Thymus (tissue), 14 donors: ENCODE measurements at places on chromosomes 6 and 20.

DNA sequence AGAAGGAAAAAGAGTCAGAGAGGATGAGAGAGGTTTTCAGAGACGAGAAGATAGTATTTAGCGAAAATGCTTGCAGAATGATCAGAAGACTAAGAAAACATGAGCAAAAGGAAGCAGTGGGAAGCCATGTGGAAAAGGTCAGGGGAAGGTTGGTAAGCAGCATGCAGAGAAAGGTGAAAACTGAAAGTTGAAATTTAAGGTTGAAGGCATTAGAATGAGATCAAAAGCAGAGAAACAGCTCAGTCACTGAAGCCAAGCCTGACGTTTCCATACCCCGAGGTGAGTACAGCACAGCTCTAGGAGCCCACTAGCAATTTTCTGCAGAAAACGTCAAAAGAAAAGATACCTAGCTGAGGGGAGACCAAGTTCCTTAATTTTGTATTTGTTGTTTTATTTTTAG is 19.1 kb upstream of the TFB1M start:
- H3K36me3 ChIP-seq, result no peaks in the 10 kb centered on the region
- H3K4me1 ChIP-seq, result no peaks in the 10 kb centered on the region
- no peaks in the 10 kb centered on the region for H3K27me3 ChIP-seq
- H3K27ac ChIP-seq, result no peak overlapping the region

DNA sequence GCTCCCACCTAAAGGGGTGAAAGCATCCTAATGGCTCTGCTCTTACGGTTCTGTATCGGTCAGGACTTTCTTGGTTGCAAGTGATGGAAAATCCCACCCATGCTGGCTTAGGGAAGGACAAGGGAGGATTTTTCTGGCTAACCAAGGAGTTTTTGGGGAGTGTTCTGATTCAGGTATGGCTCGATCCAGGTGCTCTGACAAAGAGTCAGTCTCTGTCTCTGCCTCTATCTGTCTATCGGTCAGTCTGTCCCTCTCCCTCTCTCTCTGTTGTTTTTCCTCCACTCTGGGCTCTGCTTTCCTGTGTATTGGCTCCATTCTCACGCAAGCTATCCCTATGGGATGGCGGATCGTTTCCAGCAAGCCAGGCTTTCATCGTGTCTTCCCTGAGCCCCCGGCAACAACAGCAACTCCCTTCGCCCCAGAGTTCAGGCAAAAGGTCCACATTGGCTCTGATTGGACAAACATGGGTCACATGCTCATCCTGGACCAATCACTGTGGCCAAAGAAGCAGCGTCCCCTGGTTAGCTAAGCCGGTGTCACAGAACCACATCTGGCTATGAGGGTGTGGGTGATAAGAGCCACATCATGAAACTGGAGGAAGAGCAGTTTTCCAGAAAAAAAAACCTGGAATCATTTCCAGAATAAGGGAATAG is 160.3 kb downstream of the BMP7 start:
- no peak for DNase-seq
- H3K27me3 ChIP-seq, result no peaks in the 10 kb centered on the region
- no peak overlapping the region for H3K27ac ChIP-seq
- H3K36me3 ChIP-seq, result no peaks in the 10 kb centered on the region

- peaks cover 7% of the 10 kb centered on the region for H3K36me3 ChIP-seq
- peaks cover 9% of the 10 kb centered on the region for H3K4me1 ChIP-seq
- no peaks in the 10 kb centered on the region for H3K27me3 ChIP-seq
- H3K4me3 ChIP-seq, result no peak overlapping the region
- DNase-seq, result no peak
- H3K27ac ChIP-seq, result no peak overlapping the region
Observed at GRCh38 chr20:11922561-11922960, 4.9 kb downstream of the BTBD3 start.

GRCh38 chr6:123640567-123641187 is 3.9 kb upstream of the TRDN start:
- no peak overlapping the region for H3K27ac ChIP-seq
- H3K27me3 ChIP-seq, result no peaks in the 10 kb centered on the region
- no peak for DNase-seq
- no peak overlapping the region for H3K4me3 ChIP-seq

DNA sequence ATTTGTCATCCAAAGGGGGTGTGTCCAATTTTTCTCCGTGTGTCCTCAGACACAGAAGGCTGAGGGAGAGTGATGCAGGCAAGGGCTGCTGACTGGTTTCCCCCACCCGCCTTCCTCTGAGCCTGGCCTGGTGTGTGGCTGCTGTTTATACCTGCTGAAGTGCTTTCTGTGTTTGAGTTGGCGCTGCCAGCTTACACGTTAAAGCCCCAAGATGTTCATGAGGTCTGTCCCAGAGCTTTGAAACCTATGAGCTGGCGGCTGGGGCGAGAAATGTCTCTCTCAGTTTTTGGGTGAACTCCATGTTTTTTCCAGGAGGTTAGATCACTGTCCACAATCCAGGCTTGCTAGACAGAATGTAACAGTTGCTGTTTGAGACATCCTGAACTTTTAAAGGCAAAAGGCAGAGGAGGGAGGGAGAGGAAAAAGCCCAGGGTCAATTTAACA is 69.0 kb upstream of the CCN2 start:
- no peaks in the 10 kb centered on the region for H3K4me1 ChIP-seq
- no peaks in the 10 kb centered on the region for H3K27me3 ChIP-seq
- H3K27ac ChIP-seq, result no peak overlapping the region
- no peaks in the 10 kb centered on the region for H3K36me3 ChIP-seq
- H3K4me3 ChIP-seq, result no peak overlapping the region
- no peak for DNase-seq

- H3K4me3 ChIP-seq, result no peak overlapping the region
- H3K36me3 ChIP-seq, result no peaks in the 10 kb centered on the region
- peaks cover 7% of the 10 kb centered on the region for H3K4me1 ChIP-seq
- H3K27me3 ChIP-seq, result no peaks in the 10 kb centered on the region
- DNase-seq, result no peak
Observed at GRCh38 chr6:156695742-156696141, 81.4 kb upstream of the ARID1B start.

DNA sequence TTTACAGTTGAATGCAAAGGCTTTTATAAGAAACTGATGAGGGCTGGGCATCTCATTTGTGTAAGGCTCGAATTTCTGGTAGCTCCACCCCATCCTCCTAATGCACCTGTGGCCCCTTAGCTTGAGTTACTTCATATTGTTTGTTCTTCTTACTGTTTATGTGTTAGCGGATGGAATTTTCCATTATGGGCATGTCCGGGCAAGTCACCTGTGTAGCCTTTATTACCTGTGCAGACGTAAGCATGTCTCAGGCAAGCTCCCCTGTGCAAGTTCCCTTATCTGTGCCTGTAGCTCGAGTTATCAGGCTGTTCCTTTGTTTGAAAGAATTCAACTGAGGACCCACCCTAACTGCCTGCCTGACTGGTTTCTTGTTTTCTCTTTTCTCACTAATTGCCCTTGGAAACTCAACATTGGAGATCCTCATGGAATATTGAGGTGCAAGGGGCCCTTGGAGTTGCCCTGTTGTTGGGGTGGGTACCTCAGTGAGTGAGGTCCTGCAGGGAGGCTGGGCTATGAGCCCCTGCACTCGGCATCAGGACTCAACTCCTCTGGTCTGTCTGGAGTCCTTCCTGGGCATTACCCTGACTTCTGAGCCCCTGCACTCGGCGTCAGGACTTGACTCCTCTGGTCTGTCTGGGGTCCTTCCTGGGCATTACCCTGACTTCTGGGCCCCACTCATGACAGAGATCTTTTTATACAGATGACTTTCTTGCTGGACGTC is 207.9 kb upstream of the SULF2 start:
- no peak for DNase-seq
- H3K27ac ChIP-seq, result no peak overlapping the region
- H3K4me3 ChIP-seq, result no peak overlapping the region
- no peaks in the 10 kb centered on the region for H3K36me3 ChIP-seq
- H3K27me3 ChIP-seq, result no peaks in the 10 kb centered on the region

- H3K27ac ChIP-seq, result no peak overlapping the region
- H3K36me3 ChIP-seq, result no peaks in the 10 kb centered on the region
- no peak for DNase-seq
- H3K27me3 ChIP-seq, result peaks cover 8% of the 10 kb centered on the region
Observed at GRCh38 chr6:70411542-70412251, 1.6 kb upstream of the FAM135A start.

DNA sequence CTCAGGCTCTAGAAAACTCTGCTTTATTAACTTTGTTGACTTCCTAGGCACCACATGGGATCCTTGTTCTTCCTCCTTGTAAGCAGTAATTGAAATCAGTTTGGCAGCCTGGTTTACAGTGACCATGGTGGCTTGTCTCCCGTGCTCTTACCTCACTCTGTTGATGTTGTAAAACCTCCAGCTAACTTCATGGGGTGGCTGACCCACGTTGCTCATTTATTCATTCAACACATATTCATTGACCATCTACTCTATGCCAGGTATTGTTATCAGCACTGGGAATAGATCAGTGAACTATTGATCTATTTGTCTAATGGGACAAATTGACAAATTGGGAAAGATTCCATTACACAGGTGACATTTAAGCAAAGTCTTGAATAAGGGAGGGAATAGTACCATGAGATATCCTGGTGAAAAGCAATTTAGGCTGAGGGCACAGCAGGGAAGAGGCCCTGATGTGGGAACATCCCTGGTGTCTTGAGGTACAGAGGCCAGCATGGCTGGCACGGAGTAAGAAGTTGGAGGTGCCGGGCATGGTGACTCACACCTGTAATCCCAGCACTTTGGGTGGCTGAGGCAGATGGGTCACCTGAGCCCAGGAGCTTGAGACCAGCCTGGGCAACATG is 19.1 kb downstream of the ESR1 start:
- no peaks in the 10 kb centered on the region for H3K36me3 ChIP-seq
- no peak for DNase-seq
- H3K4me1 ChIP-seq, result no peaks in the 10 kb centered on the region
- no peak overlapping the region for H3K4me3 ChIP-seq
- H3K27me3 ChIP-seq, result no peaks in the 10 kb centered on the region

GRCh38 chr20:11324990-11325389 is 592.7 kb upstream of the BTBD3 start:
- DNase-seq, result no peak
- H3K27me3 ChIP-seq, result no peaks in the 10 kb centered on the region
- H3K36me3 ChIP-seq, result no peaks in the 10 kb centered on the region
- H3K4me3 ChIP-seq, result no peak overlapping the region
- H3K4me1 ChIP-seq, result no peaks in the 10 kb centered on the region

- no peak overlapping the region for H3K4me3 ChIP-seq
Observed at GRCh38 chr20:14667226-14667625, 329.8 kb upstream of the FLRT3 start.

- no peaks in the 10 kb centered on the region for H3K36me3 ChIP-seq
- H3K4me1 ChIP-seq, result peaks cover 42% of the 10 kb centered on the region
- H3K27me3 ChIP-seq, result no peaks in the 10 kb centered on the region
- H3K27ac ChIP-seq, result no peak overlapping the region
- DNase-seq, result no peak
Observed at GRCh38 chr20:5654557-5654956, 95.6 kb upstream of the SHLD1 start.

DNA sequence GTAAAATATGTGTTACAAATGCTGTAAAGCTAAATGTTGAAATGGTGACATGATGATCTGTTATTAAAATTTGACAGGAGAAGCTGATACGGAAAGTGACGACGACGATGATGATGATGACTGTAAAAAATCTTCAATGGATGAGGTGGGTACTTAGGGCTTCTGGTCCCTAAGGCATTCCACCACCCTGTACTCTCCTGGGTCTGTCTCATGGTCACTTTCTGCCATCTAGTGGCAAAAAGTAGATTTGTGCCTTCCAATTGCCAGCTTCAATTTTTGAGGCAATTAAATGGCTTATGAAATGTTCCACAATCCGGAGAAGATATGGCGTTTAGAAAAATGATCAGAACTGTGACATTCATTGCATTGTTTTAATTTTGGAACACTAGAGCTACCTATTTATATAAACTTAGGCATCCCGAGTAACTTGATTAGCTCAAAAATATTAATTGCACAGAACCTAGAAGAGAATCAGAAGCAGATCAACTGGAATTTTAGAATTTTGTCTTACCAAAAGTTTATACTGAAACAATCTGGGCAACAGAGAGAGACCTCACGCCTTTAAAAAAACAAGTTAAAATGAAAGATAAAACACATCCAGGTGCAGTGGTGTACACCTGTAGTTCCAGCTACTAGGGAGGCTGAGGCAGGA is 346.5 kb upstream of the PLCB4 start:
- no peaks in the 10 kb centered on the region for H3K36me3 ChIP-seq
- H3K4me3 ChIP-seq, result no peak overlapping the region
- no peaks in the 10 kb centered on the region for H3K27me3 ChIP-seq

- H3K36me3 ChIP-seq, result no peaks in the 10 kb centered on the region
- H3K27me3 ChIP-seq, result no peaks in the 10 kb centered on the region
- DNase-seq, result no peak
- no peak overlapping the region for H3K27ac ChIP-seq
- H3K4me1 ChIP-seq, result no peaks in the 10 kb centered on the region
Observed at GRCh38 chr6:97958134-97958533, 675.1 kb upstream of the MMS22L start.

DNA sequence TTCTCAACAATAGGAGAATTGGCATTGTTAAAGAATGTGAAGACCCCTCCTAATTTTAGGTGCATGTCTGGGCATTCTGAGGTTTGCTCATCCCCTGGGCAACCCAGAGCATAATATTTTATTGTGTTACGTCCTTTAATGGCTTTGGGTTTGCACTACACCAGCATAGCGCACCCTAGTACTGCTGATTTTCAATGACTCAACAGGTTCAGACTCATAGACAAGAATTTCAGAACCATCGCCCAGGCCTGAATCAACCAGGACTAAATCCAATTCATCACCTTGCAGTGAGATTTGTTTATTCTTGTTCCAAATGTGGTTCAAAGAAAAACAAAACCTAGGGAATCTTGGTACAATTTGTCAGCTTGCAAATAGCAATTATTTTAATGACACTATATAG is 137.8 kb upstream of the PHACTR1 start:
- no peak overlapping the region for H3K27ac ChIP-seq
- DNase-seq, result no peak
- no peaks in the 10 kb centered on the region for H3K4me1 ChIP-seq
- H3K27me3 ChIP-seq, result no peaks in the 10 kb centered on the region
- no peaks in the 10 kb centered on the region for H3K36me3 ChIP-seq

DNA sequence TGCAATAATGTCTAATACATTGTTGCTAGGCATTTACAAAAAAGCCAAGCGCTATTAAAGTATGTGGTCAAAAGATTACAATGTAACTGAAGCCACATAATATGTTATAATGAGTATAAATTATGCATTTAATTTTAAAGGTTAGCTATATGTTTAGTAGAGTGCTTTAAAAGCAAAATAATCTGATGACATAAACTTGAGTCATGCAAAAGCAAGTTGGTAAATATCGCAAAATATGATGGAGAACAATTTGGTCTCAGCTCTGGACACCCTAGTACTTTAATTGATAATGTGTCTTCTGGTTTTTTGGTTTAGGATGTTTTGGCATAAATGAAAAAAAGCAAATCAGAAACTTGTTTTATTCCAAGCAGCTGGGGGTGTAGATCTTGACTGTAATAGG is 188.6 kb upstream of the RREB1 start:
- H3K36me3 ChIP-seq, result no peaks in the 10 kb centered on the region
- no peaks in the 10 kb centered on the region for H3K27me3 ChIP-seq
- H3K4me3 ChIP-seq, result no peak overlapping the region
- peaks cover 34% of the 10 kb centered on the region for H3K4me1 ChIP-seq

GRCh38 chr20:36271639-36272546 is 34.2 kb upstream of the DLGAP4 start:
- no peak for DNase-seq
- H3K4me3 ChIP-seq, result no peak overlapping the region
- peaks cover 18% of the 10 kb centered on the region for H3K27me3 ChIP-seq
- no peak overlapping the region for H3K27ac ChIP-seq
- no peaks in the 10 kb centered on the region for H3K36me3 ChIP-seq
